ENCODE measurements at places on chromosomes 4 and X. TPM values are rescaled to one million over a fixed set of nuclear protein-coding genes. Genes with fewer than 3 reads are reported as not detected.

- H3K27me3 ChIP-seq = no peaks in the 10 kb centered on the region
- no peak overlapping the region for H3K27ac ChIP-seq
- no peak overlapping the region for H3K4me3 ChIP-seq
- H3K36me3 ChIP-seq = no peaks in the 10 kb centered on the region
- H3K4me1 ChIP-seq = peaks cover 32% of the 10 kb centered on the region
- DNase-seq = no peak
Observed at GRCh38 chrX:39813631-39814277, 284.0 kb downstream of the BCOR start.

GRCh38 chrX:42708222-42708621, 69.7 kb downstream of the PPP1R2C start:
- H3K27me3 ChIP-seq = no peaks in the 10 kb centered on the region
- H3K36me3 ChIP-seq = no peaks in the 10 kb centered on the region
- no peak for DNase-seq
- H3K4me3 ChIP-seq = no peak overlapping the region

GRCh38 chr4:157143369-157143768, 67.4 kb downstream of the GLRB start:
- no peak overlapping the region for H3K4me3 ChIP-seq
- DNase-seq = no peak
- H3K36me3 ChIP-seq = no peaks in the 10 kb centered on the region
- no peaks in the 10 kb centered on the region for H3K27me3 ChIP-seq
- H3K27ac ChIP-seq = no peak overlapping the region
- no peaks in the 10 kb centered on the region for H3K4me1 ChIP-seq

- no peak overlapping the region for H3K4me3 ChIP-seq
- no peaks in the 10 kb centered on the region for H3K36me3 ChIP-seq
- peaks cover 4% of the 10 kb centered on the region for H3K27me3 ChIP-seq
- DNase-seq = no peak
- H3K27ac ChIP-seq = no peak overlapping the region
Observed at GRCh38 chr4:110361921-110362320, 114.0 kb upstream of the ENPEP start.

GRCh38 chrX:12447448-12448064, 309.3 kb downstream of the FRMPD4 start:
- H3K4me1 ChIP-seq = no peaks in the 10 kb centered on the region
- no peak for DNase-seq
- H3K36me3 ChIP-seq = no peaks in the 10 kb centered on the region
- no peak overlapping the region for H3K27ac ChIP-seq

The ZDHHC15 gene
- total RNA-seq = 0.16 TPM

The PLK4 gene
- 45.1 TPM for total RNA-seq

- H3K4me1 ChIP-seq = no peaks in the 10 kb centered on the region
- no peaks in the 10 kb centered on the region for H3K36me3 ChIP-seq
- no peak for DNase-seq
- H3K27ac ChIP-seq = no peak overlapping the region
- no peaks in the 10 kb centered on the region for H3K27me3 ChIP-seq
- no peak overlapping the region for H3K4me3 ChIP-seq
Observed at GRCh38 chr4:185874516-185875230, 62.7 kb upstream of the SORBS2 start.
